ENCODE measurements at places on chromosomes 4 and X.

DNA sequence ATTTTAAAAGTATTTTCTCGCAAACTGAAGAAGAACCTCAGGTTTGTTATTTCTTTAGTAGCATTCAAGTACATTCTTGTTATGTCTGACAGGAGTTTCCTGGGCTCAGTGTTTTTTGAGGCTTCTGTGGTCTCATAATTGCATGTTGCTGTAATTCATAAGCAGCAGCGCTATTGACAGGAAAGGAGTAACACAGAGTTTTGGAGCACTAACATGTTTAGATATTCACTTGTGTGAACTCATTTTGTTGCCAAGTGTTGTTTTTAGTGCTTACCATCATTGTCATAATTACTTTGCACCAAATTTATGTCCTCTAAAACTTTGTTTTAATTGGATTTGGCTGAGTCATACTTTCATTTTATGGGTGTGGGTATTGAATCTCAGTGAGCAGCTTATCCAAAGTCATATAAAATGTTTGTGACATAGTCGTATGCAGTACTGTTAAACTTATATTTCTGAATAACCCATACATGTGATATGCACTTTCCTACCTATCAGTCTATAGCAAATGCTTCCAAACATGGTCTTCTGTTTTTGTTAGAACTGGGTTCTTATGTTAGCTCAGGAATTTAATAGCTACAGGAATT lies 358.7 kb upstream of the CTSO start:
- DNase-seq: no peak

- DNase-seq: no peak
Observed at GRCh38 chr4:176971576-176972115, 178.9 kb upstream of the VEGFC start.

DNA sequence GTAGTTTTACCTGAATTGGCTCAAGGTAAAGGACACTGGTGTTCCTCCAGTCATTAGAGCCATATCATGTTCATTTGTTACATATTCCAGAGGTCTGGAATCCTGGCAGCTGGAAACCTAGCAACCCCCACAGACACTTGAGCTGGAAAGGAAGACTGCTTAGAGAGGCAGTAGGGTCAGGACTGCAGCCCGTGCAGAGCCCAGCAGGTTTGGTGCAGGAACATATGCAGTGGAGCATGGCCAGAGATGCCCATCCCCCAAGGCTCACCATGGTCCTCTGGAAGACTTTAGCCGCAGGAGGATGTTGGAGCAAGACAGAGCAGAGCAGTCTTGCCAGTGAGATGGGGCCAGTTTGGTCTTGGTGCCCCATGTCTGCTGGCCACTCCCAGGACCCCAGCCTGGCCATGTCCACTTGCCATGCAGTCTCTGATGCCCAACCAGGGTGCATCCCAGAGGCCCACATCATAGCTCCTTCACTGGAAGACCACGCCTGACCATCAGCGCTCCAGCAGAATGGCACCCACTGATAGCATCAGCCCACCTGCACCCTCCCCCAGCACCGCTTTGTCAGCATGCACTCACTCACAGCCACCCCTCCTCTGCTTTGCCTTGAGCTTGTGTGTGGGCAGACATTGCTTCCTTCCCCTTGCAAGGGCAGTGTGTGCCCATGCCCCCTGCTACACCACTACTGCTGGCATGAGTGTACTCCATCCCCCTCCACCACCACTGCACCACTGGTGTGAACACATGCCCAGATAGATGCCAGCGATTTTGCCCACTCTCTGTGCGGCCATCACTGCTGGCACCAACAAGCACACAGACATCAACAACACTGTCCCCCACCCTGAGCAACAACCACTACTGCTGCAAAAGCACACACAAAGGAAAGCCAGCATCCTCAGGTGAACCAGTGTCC lies 190.3 kb upstream of the SPOCK3 start:
- DNase-seq: no peak

GRCh38 chr4:43339435-43339834 lies 446.9 kb downstream of the GRXCR1 start:
- DNase-seq: no peak

DNA sequence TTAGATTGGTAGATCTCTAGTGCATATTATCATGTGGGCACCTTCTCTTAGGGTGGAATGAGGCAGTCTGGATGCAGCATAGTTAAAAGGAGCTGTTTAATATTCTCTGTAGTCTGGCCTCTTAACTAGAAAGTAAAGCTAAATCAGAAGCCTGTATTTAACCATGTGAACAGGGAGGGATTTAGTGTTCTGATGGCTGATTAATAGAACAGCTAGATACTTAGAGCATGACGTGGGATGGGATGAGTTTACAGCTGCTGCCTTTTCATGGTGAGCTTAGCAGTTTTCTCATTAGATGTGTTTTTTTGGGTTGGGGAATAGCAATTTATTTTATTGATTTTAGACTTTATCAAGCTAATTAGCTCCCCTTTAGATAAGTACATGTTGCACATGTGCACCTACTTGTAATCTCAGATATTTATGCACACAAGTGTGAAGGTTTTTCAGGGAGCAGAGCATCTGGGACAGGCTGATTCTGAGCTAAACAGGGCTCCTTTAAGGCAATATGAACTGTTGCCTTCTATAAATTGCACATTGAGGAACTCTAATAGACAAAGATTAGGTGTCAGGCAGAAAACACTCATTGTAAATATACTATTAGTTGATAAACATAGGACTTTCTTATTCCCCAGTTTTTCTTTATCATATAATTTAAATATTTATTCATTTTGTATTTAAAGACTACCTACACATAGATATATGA lies 34.1 kb downstream of the YIPF6 start:
- no peak for DNase-seq

- DNase-seq: no peak
Observed at GRCh38 chr4:146176891-146177290, 1.4 kb downstream of the LSM6 start.

DNA sequence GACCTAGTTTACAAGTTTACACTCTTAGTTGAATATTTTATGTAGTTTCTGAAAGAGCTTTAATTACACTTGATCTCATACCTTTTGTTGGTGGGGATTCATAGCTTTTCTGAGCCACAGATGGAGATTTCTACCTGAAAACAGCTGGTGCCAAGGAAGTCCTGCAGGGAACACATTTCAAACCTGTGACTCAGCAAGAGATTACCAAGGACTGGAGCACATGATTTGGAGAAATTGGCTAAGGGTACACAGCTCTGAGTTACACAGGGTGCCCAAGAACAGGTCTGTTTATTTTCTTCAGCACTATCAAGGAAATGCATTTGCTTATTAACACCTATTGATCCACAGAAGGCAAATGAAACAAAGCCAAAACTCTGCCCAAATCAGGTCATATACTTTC lies 691.5 kb downstream of the KCTD8 start:
- no peak for DNase-seq

GRCh38 chrX:1587161-1587560 lies 4.2 kb upstream of the AKAP17A start:
- DNase-seq: no peak

- DNase-seq: no peak
Observed at GRCh38 chr4:54487491-54487890, 170.3 kb upstream of the KIT start.

- no peak for DNase-seq
Observed at GRCh38 chrX:45126158-45126557, 74.5 kb downstream of the DIPK2B start.

GRCh38 chr4:48673537-48673936 lies 106.5 kb downstream of the FRYL start:
- DNase-seq: no peak

DNA sequence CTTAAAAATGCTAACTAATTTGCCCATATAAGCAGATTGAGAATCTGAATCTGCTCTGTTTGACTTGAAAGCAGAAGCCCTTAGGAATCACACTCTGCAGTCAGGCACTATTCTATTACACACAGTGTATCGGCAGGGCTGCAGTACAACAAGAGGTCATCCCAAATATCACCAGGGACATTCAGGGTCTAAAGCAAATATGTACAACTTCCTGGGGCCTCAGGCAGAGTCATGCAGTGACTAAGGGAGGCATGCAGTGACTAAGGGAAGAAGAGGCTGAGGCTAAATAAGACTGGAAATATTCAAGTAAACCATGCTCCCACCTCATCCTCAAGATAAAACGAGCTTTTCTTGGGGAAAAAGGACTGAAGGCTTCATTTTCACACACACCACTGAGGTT lies 20.9 kb downstream of the MAPK10 start:
- peak; percentile 2 for DNase-seq

DNA sequence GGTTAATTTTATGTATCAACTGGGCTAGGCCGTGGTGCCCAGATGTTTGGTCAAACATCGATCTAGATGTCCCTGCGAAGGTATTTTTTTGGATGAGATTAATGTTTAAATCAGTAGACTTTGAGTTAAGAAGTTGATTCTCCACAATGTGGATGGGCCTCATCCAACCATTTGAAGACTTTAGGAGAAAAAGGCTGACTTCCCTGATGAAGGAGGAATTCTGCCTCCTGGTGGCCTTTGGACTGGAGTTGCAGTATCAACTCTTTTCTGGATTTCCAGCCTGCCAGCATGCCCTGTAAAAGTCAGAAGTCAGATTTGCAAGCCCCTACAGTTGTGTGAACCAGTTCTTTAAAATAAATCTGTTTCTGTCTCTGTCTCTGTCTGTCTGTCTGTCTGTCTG lies 91.4 kb downstream of the STK32B start:
- DNase-seq: no peak

DNA sequence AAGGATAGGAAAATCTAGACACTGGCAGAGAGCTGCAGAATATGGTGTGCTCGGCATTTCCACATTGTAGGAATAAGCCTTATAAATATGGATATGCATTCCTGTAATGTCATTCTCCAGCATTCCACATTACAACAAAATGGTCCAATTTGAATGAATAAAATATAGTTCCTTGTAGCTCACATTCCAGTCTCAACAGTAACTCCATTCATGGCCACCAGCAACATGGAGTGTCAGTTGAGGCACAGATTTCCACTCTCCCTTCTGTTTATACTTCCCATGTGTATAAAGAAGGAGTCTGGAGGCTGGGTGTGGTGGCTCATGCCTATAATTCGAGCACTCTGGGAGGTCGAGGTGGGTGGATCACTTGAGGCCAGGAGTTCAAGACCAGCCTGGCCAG lies 84.5 kb downstream of the AASDH start:
- DNase-seq: no peak
